ENCODE measurements at places on chromosomes 13 and 19. TPM values are rescaled to one million over a fixed set of nuclear protein-coding genes. Genes with fewer than 3 reads are reported as not detected.

Gene PRODH2
- total RNA-seq: not detected

Gene HSPB6
- total RNA-seq: 36.4 TPM

Gene KIR2DL3
- not detected for total RNA-seq

Gene LRRC63
- 0.28 TPM for total RNA-seq

Gene KIR2DL4
- total RNA-seq: not detected

Gene SIGLEC8
- not detected for total RNA-seq

Gene MYBPC2
- total RNA-seq: not detected

Gene LILRB5
- total RNA-seq: not detected

Gene SLC25A41
- not detected for total RNA-seq

Gene ZNF749
- 9.8 TPM for total RNA-seq

Gene KIRREL2
- total RNA-seq: not detected

Gene DCT
- total RNA-seq: not detected

All from regular cardiac myocyte (primary cell).